ENCODE measurements at places on chromosomes 2 and 18.
A peak's percentile ranks its signal among the peaks of the same experiment; 100 is the strongest.

GRCh38 chr2:196171248-196171871, at the start of gene STK17B:
Gene STK17B (minus strand): TSS chr2:196171578. CDS start chr2:196163383, 8,195 bp downstream.
- peak; percentile 42 for DNase-seq

DNA sequence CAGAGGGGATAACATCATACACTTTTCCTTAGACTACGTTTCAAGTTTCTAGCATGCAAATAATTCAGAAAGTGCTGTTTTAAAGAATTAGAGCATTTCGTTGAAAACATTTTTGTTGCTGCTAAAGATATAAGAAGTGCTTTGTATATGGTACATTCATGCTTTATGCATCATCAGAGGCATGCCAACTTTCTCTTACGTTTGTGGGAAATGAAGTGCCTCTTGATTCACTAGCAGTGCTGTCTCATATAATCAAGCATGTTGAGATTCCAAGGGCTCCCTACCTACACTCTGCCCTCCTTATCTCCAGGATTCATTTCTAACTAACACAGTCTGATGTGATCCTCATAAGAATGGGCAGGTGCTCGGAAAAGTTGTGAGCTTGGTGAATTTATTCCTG, 748.6 kb upstream of the DDX18 start:
- no peak for DNase-seq

GRCh38 chr2:168323529-168324021, 76.2 kb upstream of the STK39 start:
- DNase-seq, result no peak

DNA sequence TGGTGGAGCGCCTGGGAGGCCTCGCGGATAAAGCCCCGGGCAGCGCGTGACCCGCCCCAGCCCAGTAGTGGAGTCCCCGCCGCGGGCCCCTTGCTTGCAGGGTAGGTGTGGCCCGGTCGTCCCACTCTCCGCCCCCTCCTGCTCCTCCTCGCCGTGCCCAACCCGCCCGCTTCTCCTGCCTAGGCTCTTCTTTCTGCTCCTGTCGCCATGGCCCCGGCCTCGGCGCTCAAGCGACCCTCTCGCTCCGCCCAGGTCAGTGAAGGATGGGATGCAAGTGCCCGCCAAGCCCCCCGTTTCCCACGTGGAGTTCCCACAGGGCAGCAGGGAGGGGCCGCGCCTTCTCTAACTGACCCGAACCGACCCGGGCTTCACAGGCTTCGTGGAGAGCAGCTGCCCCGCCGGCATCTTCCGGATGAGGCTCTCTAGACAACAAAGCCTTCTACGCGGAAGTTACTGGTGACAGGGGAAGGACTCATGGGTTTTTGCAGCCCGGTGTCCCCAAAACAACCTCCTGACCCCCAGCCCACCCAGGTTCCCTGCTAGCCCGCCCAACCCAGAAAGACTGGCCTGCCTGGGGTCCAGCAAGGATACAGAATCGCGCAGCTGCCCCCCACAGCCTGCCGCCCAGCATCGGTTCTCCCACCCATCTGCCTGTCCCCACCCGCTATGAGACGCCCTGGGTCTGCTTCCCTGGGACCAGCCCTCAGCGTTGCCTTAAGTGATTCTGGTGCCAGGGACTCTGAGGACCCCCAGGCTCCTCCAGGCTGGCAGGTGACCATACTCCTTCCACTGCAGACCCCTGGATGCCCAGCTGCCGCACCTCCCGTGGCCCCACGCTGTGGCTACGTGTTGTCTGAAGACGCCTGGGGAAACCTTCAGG, 32.8 kb downstream of the TTC32 start:
- no peak for DNase-seq

GRCh38 chr18:44716697-44717163, 36.0 kb downstream of the SETBP1 start:
- DNase-seq, result no peak

DNA sequence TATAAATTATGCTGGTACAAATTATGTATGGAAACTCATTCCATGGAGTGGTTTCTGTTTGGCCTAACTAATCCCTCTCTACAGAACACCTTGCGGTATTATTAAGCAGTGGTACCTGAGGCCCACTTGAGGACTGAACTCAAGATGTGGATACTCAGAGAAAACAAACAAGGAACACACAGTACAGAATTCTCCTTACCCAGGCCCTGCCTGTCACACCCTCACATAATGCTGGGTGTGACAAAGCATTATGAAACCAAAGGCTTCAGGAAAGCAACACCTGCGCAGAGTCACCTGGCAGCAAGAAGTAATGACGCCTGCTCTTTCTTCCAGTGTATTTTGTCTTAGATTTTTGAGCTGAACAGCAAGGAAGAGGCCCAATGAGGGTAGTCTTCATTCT, 264.7 kb downstream of the PAX3 start:
- DNase-seq, result no peak

- no peak for DNase-seq
Observed at GRCh38 chr2:217307023-217307422, 447.2 kb upstream of the TNP1 start.

DNA sequence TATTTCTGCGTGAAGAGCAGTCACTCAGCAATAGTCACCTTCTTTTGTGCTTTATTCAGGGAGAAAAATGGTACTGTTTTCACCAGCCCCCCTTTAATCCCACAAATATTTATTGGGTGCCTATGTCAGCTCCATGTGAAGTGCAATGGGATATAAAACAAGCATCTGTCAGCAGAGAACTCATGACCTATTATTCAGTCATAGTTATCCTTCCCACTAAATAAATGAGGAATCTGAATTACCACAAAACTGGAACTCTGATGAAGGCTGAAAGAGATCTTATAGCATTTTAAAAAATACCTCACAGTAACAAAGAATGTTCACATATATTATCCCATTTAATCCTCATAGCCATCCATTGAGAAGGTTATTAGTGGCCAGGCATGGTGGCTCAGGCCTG, 45.8 kb downstream of the DHX57 start:
- DNase-seq, result peak; percentile 32

DNA sequence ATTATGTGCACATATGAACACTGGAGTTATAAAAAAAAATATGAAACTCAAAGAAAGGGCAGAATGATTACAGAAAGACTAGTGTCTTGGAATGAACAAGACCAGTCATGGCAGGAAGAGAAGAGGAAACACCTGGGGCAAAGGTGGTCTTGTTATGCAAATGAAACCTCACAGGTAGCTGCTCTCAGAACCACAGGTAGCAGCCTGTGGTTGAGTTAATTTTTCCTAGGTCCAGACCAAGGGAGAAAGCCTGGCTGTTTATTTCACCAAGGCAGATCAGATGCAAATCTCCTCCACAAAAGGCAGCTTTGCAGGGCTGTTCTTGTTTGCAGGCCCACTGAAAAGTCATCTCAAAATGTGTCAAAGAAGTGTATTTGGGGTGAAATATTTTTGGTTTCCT, 785.8 kb downstream of the RNF144A start:
- no peak for DNase-seq

DNA sequence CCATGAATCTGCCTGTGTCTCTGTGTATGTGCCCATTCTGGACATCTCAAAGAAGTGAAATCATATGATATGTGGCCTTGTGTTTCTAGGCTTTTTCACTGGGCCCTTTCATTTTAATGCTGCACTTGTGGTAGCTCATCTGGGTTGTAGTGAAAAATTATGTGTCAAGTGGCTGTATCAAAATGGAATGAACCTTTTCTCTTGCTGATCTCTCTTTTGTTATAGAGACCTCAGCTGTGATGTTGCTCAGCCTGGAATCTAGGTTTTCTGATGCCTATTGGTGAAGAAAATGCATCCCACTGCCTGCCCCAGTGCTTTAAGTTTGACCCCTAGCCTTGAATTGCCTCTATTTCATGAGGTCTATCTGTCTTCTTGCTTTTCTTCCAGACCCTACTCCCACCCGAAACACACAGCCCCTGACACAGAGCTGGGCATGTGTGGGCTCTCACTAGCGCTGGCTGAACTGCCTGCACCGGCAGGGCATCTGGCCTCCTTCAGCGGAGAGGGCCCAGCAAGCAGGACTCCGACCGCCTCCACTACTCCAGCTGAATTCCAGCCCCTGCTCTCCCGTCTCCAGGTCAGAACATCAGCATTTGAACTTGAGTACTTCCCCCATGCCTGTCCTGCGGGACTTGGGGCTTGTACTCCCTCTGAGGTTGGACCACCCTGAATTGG, 175.8 kb upstream of the MSH6 start:
- DNase-seq, result no peak

DNA sequence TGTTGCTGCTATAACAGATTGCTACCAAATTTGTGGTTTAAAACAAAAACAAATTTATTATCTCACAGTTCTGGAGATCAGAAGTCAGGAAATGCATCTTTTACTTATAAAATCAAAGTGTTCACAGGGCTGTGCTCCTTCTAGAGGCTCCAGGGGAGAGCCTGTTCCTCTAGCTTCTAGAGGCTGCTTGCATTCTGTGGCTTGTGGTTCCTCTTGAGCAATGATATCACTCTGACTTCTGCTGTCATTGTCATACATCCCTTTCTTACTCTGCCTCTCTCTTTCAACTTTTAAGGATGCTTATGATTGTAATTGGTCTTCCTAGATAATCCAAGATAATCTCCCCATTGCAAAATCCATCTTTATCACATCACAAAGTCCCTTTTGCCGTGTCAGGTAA, 6.1 kb upstream of the DCC start:
- no peak for DNase-seq

DNA sequence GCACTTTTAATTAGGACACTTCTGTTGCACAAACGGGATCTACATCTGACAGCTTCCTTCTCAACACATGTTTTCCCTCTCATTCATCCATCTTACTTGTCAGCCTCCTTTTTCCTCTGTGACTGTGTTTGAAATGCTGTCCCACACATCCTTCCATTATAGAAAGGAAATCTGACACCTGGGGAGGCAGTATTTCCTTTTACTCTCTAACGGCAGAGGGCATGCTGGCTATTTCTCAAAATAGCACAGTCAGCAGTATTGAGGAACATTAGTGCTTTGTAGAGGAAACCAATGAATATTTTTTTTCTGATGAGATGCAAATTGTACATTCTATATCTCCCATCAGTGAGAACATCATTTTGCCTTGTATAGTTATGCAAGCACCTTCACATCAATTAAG, 668.7 kb downstream of the SLC4A3 start:
- no peak for DNase-seq
